ENCODE measurements at places on chromosomes 13 and 19.
A peak's percentile ranks its signal among the peaks of the same experiment; 100 is the strongest.

GRCh38 chr19:1402411-1403070, 1.2 kb upstream of the GAMT start:
- DNase-seq = no peak

DNA sequence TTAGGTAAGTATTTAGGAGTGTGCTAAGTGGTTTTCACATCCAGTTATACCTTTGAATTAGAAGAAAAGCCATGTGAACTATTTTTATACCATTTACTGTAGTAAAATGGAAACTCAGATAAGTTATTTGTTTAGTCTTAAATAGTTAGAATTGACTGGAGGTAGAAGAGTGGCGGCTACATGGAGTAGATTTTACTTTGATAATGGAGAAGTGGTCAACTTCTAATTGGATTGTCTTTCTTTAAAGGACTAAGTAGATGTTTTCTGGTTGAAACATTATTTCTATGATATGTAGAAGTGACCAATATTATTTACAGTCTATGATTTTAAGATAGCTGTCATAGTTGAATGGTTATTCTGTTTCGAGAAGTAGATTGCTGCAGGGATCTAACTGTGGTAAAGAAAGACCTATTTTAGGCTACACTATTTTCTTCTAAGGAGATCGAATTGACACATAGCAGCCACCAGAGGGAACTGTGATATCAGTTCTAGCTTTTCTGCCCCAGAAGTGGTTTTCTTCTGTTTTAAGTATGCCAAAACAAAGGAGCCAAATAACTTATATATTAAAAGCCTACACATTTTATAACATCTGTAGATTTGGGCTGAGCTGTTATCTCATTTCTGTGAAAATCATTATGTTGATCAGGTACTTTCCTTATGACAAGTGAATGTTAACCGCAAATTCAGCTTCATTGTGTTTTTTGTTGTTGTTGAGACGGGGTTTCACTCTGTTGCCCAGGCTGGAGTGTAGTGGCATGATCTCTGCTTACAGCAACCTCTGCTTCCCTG, 26.1 kb downstream of the ZMYM2 start:
- no peak for DNase-seq

DNA sequence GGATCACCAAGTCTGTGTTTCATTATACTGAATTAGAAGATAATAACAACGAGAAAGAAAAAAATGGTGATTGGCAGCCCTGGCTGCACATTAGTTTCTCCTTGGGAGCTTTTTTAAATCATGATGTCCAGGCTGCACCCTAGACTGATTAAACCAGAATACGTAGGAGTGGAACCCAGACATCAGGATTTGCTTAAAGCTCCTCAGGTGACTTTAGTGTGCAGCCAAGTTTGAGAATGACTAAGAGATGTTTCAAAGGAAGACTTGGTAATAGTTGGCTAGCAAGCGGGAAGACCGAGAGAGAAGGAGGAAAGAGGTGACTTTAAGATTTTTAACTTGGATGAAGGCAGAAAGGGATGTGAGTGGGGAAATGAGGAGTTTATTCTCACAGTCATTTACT, 71.4 kb upstream of the SERP2 start:
- DNase-seq = peak; percentile 47

DNA sequence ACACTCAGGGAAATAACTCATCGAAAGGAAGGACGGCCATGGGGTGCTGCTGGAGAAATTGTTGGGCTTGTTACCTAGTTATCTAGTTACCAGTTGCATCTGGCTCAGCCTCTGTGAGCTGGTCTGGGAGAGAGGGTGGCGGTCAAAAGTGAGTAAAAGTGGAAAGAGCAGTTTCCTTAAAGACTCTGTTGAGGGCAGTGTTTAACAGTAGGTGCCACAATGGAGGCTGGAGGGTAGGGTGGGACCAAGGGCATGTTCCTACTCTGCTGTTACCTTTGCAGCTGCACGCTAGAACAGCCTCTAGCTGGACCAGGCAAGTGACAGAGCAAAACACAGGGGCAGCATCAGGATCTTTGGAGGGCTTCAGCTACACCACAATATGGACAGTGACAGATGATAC, 228.8 kb upstream of the STARD13 start:
- DNase-seq = no peak

DNA sequence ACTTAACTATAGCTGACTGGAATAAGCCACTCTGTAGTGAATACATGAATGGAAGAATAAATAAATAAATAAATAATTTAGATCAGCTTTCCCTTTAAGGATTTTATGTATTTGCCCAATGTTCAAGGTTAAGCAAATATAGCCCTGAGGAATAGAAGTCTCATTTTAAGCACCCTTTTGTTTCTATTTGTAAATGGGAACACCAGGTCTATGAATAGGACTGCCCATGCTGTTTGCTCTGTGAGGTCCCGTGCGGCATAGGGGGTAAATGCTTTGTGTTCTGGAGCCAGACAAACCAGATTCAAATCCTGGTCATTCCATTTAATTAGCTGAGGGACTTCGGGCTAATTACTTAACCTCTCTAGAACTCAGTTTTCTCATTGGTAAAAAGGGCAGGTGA, 29.3 kb downstream of the CBY2 start:
- no peak for DNase-seq

Data from vagina (tissue), 2 donors.